Neuronal stem cell (in vitro differentiated cells): ENCODE measurements at places on chromosomes 3 and 15.

DNA sequence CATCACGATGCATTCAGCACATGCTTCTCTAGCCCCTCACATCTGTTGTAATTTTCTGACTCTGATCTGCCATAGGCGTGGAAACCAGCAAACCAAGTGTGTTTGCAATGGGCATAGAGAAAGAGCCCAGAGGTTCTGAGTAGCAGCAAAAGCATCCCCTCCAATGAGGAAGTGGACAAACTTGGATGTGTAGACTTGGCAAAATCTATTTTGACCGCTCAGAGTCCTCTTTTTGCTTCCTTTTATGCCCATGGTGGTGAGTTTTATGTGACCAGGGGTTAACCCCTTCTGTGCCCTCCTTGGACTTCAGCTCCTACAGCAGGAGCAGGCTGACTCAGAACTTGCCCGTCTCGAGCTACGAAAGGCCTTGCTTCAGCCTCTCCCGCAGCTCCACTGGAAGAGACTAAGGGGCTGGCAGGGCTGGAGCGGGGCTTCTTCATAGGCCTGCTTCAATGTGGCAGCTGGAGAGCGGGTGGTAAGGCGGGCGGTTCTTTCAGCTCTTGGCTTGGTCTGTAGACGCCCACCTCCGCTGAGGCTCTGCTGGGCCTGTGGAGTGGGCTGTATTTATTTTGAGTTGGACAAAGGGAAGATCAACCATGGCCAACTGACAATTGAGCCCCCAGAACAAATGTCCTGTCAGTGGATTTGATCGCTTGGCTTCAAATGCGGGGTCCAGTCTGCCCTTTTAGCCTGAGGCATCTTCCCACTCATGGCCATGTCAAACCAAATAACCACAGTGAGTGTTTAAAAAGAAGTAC lies 6.5 kb upstream of the ETV5 start:
- no peak for DNase-seq

DNA sequence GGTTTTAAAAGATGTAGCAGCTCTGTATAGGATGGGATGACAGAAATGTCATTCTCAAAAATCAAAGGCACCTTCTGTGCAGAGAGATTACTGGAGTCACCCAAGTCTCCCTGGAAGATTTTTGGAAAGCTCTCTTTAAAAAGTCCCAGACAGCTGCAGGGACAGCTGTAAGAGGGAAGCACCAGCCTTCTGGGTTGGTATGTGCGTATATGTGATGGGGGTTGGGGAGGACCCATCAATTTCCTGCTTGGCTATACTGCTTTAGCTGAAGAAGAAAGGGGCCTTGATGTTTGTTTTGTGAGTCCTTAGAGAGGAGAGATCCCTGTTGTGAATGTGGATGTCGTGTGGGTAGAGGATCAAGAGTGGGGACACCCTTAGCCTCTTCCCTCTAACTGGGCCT lies 5.4 kb upstream of the SEC11A start:
- DNase-seq = no peak

DNA sequence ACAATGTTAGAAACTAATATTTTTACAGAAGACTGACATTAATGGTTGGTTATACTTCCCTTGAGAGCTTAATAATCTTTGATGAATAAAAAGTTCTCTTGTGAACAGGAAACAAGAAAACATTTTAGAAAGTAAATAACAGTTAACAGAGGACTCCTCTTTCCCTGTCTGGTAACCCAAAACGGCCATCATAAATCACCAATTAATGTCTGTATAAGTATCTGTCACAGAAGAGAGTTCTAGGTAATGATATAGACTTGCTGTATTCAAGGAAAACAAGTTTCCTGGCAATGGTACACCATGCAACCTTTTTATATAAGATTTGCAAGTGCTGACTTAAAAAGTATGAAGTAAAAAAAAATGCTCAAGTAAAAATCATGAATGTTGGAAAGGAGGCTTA lies 426.7 kb downstream of the SOX2 start:
- DNase-seq = no peak

DNA sequence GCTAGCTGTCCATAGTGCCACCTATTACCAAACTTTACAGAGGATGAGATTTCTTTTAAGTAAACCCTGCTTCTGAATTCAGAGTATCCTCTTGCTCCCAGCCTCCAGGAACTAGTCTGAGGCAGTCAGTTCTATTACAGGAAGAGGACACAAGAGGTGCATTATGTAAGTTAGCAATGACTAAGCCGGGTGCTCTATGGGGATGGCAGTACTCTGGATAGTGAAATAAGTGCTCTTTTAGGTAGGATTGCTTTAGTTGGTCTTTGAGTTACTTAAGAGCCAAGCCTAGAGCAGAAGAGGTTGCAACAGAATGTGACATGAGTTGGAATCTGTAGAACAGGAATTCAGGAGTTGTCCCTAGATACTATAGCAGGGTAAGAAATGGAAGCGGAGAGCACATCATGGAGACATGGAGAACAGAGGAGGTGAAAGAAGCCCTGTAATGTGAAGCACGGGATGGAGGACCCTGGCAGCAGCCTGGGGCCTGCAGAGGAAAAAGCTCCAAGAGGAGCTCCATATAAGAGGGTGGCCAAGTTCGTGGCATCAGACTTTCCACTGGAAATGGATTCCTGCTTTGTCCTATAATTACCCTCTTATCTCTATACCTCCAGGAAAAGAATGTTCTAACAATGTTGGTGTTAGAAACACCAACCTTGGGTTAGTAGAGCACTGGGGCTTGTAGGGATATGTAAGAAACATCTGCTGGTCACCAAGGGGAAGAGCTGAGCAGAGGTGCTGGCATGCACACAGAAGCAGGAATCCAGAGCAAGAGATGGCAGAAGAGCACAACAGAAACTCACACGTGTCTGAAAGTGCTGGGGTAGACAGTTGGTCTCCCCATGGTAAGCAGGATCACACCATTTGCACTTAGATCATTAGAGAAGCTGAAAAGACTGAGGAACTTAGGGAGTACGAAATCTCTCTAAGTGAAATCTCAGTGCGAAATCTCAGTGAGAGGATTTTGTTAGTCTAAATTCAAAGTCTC lies 851.1 kb downstream of the FHIT start:
- no peak for DNase-seq

- no peak for DNase-seq
These were observed 341.5 kb downstream of the THSD4 start for GRCh38 chr15:71456811-71457210.

DNA sequence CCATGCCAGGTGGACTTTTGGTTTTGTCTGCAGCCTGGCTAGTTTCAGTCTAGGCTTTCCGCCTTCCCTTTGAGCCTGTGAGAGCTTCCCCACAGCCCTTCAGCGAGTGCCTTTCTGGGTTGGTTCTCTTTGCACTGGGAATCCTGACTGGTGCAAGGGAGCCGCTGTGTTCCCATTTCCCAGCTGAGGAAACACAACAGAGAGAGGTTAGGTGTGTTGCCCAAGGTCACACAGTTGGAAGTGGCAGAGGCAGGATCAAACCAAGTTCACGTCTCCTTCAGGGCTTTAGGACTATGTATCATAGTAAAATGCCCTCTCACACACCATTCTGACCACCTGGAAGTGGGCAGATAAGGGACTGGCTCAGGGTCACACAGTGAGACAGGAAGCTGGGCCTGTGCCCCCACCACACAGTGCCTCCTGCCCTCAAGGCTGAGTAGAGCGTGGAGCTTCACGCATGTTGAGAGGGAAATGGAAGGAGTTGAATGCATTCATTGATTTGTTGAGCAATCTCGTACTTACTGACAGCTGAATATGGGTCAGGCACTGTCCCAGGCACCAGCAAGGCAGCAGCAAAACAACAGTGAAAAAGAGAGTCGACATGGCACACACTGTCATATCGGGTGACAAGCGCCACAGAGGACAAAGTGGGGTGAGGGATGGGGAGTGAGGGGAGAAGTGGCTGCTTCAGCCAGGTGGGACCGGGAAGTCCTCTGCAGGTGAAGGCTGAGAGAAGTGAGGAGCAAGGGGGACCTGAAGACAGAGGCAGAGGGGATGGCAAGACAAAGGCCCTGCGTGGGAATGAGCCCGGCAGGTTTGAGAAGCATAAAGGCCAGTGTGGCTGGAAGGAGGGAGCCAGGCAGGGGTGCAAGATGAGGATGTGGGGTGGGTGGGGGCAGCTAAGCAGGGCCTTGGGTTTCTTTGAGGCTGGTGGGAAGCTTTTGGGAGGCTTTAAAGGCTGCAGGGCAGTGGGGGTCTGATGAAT lies 12.3 kb upstream of the ANPEP start:
- no peak for DNase-seq

- DNase-seq = peak; percentile 67
These were observed 12.8 kb downstream of the VILL start for GRCh38 chr3:38003371-38003816.

DNA sequence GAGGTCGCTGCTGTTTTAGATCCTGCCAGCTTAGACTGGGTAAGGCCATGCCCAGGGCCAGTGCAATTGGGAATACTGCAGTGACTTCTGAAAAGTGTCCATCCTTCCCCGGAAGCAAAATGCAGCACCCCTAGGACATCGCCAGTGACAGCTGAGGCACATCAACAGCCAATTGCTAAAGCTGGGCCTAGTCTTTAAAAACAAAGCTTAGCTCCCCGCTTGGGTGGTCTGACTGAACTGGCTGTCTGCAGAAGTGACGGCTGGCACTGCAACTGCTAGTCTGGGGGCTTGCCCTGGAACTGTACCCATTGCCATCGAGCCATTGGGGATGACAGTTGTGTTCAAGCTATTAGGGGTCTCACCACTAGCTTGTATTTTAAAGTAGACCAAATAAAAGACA lies 4.3 kb downstream of the LYSMD4 start:
- DNase-seq = no peak

GRCh38 chr15:75230551-75231371 lies 27.4 kb upstream of the GOLGA6C start:
- DNase-seq = no peak

DNA sequence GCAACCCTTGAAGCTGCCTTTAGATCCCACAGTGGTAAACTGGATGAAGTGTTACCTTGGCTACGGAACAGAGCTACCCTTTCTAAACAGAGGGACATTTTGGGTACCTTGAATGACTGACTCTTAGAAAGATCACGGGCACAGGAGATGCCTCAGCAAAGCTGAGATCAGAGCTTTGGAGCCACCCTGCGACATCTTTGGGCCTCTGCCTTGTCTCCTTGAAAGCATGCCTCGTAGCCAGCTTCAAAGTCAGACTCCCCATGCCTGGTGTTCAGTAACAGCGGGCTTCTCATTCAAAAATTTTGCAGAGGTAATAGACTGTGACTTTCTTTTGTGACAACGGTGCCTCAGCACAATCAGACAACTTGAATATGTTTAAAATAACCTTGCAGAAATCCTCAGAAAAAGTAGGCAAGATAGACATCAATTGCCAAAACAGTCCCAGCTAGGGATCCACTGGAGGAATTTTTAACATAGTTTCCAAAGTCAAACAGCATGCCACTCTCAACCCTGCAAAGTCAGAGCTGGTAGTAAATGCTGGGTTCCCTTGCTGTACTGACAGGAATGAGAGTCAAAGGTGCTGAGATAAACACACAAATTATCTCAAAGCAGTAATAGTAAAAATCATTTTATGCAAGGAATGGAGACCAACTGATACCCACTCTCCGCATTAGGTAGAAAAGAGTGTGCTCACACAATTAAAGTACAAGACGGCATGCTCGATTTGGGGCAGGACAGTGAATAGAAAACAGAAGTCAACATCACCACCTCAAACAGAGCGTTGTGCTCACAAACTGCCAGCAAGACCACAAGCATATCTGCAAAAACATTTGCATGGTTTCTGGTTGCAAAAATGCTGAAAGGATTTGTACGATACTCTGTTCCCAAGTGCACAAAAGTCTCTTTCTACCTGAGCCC lies 82.1 kb downstream of the MYO1E start:
- no peak for DNase-seq

DNA sequence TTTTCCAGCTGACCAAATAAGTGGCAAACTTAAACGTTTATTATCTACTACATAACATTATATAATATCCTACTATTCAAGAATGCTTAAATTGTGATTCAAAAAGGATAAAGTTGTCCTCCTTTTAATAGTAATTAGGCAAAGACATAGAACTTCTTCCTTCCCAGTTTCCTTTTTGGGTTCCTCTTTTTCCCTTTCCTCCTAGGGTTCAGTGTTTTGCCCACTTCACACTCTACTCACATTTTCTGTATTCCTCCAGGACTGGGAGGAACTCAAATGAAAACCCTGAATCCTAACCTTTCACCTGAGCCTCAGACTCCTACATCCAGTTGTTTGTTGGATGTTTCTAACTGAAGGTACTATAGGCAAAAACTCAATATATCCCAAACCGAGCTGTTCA lies 132.5 kb downstream of the PEAK1 start:
- DNase-seq = no peak

GRCh38 chr3:64467255-64467944 lies 220.4 kb downstream of the ADAMTS9 start:
- DNase-seq = no peak

DNA sequence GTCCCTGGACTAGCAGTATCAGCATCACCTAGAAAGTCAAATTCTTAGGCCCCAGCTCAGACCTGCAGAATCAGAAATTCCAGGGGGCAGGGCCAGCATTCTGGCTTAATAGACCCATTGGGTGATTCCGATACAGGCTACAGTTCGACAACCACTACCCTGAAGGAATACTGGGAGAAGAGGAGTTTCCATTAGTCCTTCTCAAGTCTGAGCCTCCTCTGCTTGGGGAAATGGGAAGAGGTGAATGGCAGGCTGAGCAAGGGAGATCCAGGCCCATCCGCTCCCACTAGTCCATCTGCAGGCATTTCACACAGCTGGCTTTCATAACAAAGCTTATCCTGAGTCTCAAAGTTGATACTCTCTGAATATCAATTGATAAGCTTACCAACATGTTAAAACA lies 69.1 kb downstream of the MECOM start:
- DNase-seq = no peak

- DNase-seq = no peak
These were observed 183.4 kb upstream of the GADL1 start for GRCh38 chr3:31077826-31078225.

DNA sequence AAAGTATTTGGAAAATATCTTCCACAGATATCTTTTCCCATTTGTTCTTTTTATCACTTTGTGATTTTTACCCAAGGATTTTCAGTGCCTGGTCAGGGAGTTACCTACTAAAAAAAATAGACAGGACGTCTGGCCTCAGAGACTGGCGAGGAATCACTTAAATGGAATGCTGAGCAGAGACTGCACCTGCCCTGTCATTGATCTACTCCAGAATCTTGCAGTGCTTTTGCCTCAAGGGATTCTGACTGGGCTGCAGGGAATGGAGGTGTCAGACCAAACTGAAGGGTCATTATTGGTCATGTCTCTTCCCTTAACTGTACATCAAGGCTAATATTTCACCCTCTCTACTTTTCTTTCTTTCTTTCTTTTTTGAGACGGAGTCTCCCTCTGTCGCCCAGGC lies 12.1 kb upstream of the RYR3 start:
- DNase-seq = no peak

DNA sequence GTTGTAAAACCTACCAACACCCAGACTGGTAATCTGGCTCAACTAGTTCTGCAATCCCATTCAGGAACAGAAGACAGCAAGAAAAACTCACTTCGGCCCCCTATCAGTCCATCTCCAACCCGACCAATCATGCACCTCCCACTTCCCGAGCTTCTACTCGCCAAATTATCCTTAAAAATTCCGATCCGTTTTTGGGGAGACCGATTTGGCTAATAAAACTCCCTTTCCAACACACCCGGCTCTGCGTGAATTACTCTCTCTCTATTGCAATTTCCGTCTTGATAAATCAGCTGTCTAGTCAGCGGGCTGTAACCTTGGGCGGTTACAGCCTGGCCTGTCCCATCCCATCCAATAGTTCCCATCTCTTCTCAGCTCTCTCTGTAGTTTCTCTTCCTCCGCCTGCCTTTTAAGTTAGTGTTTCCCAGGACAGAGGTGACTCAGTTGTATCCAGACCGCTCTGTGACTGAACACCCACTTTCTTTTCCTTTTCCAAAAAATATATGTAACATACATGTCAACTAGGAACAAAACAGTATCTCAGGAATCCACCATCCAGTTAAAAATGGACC lies 780 bp upstream of the ACAD9 start:
- no peak for DNase-seq
